Liver (tissue), 10 donors: ENCODE measurements at places on chromosomes 1 and 21.

DNA sequence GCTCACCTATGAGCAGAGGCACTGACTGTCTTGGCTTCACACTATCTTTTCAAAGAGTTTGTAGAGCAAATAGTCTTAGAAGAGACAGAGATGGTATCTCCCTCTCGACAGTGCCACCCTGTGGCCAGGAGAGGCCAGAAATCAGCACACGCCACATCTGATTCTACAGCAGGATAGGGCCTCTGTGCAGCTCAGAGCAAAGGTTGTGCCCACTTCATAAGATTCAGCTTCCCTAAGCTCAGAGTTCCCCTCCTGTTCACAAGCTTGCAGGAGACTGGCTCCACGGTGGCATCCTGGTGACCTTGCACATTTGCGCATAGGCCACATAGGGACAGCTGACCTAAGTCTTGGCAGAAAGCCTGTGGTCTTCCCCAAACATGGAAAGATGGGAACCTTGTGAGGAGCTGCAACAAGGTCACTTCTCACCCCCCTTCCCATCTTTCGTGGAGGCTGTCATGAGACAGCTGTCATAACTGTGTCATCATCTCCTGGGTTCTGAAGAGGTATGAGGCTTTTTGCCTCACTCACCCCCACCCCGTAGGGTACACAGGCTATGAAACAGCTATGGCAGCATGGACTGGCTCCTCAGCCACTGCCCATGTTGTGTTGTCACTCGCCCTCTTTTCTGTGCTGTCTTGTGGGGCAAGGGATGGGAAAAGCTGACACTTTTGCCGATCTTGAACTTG lies 3.0 kb downstream of the ITLN2 start:
- no peak overlapping the region for H3K4me3 ChIP-seq
- no peaks in the 10 kb centered on the region for H3K27me3 ChIP-seq
- peak; percentile 84 for DNase-seq
- H3K27ac ChIP-seq = no peak overlapping the region
- H3K36me3 ChIP-seq = no peaks in the 10 kb centered on the region
- no peaks in the 10 kb centered on the region for H3K4me1 ChIP-seq

- no peak overlapping the region for H3K27ac ChIP-seq
- no peak overlapping the region for H3K4me3 ChIP-seq
- no peaks in the 10 kb centered on the region for H3K36me3 ChIP-seq
- no peak for DNase-seq
- H3K4me1 ChIP-seq = peaks cover 10% of the 10 kb centered on the region
Observed at GRCh38 chr1:166947398-166948043, 27.8 kb downstream of the ILDR2 start.

GRCh38 chr1:172112576-172112975 lies 271.3 kb downstream of the DNM3 start:
- no peaks in the 10 kb centered on the region for H3K36me3 ChIP-seq
- DNase-seq = no peak
- H3K4me1 ChIP-seq = no peaks in the 10 kb centered on the region

DNA sequence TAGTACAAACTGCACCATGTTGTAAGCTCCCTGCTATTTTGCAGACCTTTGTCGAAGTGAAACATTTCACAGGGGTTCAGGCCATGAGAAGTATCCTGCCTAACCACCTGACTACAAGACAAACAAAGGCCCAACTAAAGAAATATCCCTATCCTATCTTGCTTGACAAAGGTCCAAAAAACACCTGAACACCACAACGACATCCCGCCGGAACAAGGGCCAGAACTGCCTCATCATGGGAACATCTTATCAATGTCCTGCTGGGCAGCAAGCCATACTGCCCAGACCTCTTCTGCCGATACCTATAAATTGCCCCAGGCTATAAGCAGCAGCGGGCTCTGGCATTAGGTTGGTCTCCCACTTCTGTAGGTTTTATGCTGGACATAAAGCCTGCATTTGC lies 12.3 kb downstream of the MYSM1 start:
- no peak for DNase-seq
- H3K27me3 ChIP-seq = no peaks in the 10 kb centered on the region
- no peak overlapping the region for H3K27ac ChIP-seq
- H3K4me3 ChIP-seq = no peak overlapping the region
- peaks cover 20% of the 10 kb centered on the region for H3K36me3 ChIP-seq
- no peaks in the 10 kb centered on the region for H3K4me1 ChIP-seq

GRCh38 chr1:91406773-91407389 lies 2.2 kb upstream of the HFM1 start:
- no peak overlapping the region for H3K4me3 ChIP-seq
- H3K36me3 ChIP-seq = no peaks in the 10 kb centered on the region
- peaks cover 8% of the 10 kb centered on the region for H3K4me1 ChIP-seq

GRCh38 chr1:11590395-11590794 lies 63.8 kb downstream of the FBXO2 start:
- no peaks in the 10 kb centered on the region for H3K4me1 ChIP-seq
- no peaks in the 10 kb centered on the region for H3K27me3 ChIP-seq
- H3K36me3 ChIP-seq = no peaks in the 10 kb centered on the region
- H3K27ac ChIP-seq = no peak overlapping the region
- DNase-seq = no peak

DNA sequence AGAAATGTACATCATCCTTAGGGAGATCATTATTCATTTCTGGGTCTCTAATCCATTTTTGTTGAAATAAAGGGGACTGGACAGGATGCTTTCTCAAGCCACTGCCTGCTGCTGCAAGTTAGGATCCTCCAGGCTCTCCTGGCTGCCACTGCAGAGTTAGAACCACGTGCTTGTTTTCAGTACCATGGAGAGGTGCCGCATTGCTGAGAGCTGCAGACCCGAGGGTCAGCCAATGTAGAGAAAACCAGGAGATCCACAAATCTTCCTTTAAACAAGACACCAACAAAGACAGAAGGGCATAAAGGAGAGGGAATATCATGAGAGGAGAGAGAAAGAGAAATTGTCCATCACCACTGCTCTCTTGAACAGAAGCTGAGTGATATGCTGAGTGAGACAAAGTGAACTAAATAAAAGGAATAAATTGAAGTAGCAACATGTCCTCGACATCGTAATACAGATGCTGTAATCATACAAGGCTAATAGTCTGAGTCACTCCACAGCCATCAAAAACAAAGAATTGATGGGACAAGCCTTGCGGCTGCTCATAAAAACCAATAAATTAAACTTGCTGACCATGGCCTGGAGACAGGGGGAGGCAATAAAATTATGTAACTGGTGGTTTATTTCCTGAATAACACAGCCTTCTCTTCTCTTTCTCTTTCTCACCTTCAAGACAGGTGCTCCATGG lies 255.7 kb downstream of the OMA1 start:
- H3K27ac ChIP-seq = no peak overlapping the region
- no peak overlapping the region for H3K4me3 ChIP-seq
- H3K4me1 ChIP-seq = no peaks in the 10 kb centered on the region
- no peaks in the 10 kb centered on the region for H3K27me3 ChIP-seq

- H3K27me3 ChIP-seq = no peaks in the 10 kb centered on the region
- no peak overlapping the region for H3K27ac ChIP-seq
- no peaks in the 10 kb centered on the region for H3K36me3 ChIP-seq
Observed at GRCh38 chr1:92854101-92854785, 22.4 kb downstream of the RPL5 start.

GRCh38 chr1:30090162-30090820 lies 633.1 kb downstream of the MATN1 start:
- no peak for DNase-seq
- H3K4me3 ChIP-seq = no peak overlapping the region
- H3K27ac ChIP-seq = no peak overlapping the region
- no peaks in the 10 kb centered on the region for H3K4me1 ChIP-seq
- no peaks in the 10 kb centered on the region for H3K27me3 ChIP-seq

- DNase-seq = peak; percentile 62
- H3K4me1 ChIP-seq = peaks cover under 1% of the 10 kb centered on the region
- no peaks in the 10 kb centered on the region for H3K27me3 ChIP-seq
- H3K4me3 ChIP-seq = no peak overlapping the region
Observed at GRCh38 chr1:43565600-43566360, 35.1 kb downstream of the PTPRF start.

GRCh38 chr1:164337885-164338284 lies 221.1 kb upstream of the PBX1 start:
- H3K27me3 ChIP-seq = no peaks in the 10 kb centered on the region
- H3K4me1 ChIP-seq = no peaks in the 10 kb centered on the region
- no peak for DNase-seq
- H3K36me3 ChIP-seq = no peaks in the 10 kb centered on the region
- H3K4me3 ChIP-seq = no peak overlapping the region
- H3K27ac ChIP-seq = no peak overlapping the region

GRCh38 chr1:42846257-42847110 lies at the start of gene ZNF691:
ZNF691 (plus strand) TSS chr1:42846613; CDS start chr1:42849659, 3,046 bp downstream.
- H3K27ac ChIP-seq = peak within 1 kb of the TSS; percentile 64
- H3K4me1 ChIP-seq = no peaks in the 10 kb centered on the region
- peak; percentile 85 for DNase-seq
- no peaks in the 10 kb centered on the region for H3K27me3 ChIP-seq
- H3K4me3 ChIP-seq = peak within 1 kb of the TSS; percentile 66
- H3K36me3 ChIP-seq = peaks cover 20% of the 10 kb centered on the region

- no peak for DNase-seq
- H3K27ac ChIP-seq = no peak overlapping the region
- H3K27me3 ChIP-seq = no peaks in the 10 kb centered on the region
- no peak overlapping the region for H3K4me3 ChIP-seq
Observed at GRCh38 chr1:225508538-225509375, 80.9 kb upstream of the LBR start.

DNA sequence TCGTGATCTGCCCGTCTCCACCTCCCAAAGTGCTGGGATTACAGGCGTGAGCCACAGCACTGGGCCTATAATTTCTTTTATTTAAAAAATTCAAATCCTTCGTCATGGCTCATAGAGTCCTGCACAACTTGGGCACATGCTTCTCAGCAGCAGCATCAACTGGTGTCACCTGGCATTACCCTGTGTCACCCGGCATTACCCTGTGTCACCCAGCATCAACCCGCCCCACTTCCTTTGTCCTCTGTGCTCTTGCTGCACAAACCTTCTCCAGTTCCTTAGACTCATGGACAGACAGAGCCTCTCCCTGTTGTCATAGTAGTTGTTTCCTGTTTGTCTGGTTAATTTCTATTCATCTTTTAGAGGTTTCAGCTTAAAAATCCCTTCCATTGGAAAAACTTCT lies 121.2 kb upstream of the SERBP1 start:
- H3K4me1 ChIP-seq = peaks cover 3% of the 10 kb centered on the region
- no peaks in the 10 kb centered on the region for H3K36me3 ChIP-seq
- H3K27ac ChIP-seq = peak overlapping the region; percentile 62
- H3K4me3 ChIP-seq = no peak overlapping the region
- no peaks in the 10 kb centered on the region for H3K27me3 ChIP-seq

- no peak overlapping the region for H3K4me3 ChIP-seq
- no peaks in the 10 kb centered on the region for H3K36me3 ChIP-seq
- DNase-seq = no peak
- H3K4me1 ChIP-seq = no peaks in the 10 kb centered on the region
Observed at GRCh38 chr1:231497629-231498152, 30.8 kb upstream of the TSNAX start.

DNA sequence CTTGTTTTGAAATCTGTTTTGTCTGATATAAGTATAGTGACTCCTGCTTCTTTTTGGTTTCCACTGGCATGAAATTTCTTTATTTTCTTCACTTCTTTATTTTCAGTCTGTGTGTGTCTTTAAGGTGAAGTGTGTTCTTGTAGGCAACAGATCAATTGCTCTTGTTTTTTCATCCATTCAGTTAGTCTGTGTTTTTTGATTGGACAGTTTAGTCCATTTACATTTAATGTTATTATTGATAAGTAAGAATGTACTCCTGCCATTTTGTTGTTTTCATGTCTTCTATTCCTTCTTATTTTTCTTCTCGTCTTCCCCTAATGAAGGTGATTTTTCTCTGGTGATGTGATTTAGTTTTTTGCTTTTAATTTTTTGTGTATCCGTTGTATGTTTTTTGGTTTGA lies 487.7 kb upstream of the PBX1 start:
- no peaks in the 10 kb centered on the region for H3K27me3 ChIP-seq
- H3K27ac ChIP-seq = no peak overlapping the region
- H3K36me3 ChIP-seq = no peaks in the 10 kb centered on the region
- no peak overlapping the region for H3K4me3 ChIP-seq

DNA sequence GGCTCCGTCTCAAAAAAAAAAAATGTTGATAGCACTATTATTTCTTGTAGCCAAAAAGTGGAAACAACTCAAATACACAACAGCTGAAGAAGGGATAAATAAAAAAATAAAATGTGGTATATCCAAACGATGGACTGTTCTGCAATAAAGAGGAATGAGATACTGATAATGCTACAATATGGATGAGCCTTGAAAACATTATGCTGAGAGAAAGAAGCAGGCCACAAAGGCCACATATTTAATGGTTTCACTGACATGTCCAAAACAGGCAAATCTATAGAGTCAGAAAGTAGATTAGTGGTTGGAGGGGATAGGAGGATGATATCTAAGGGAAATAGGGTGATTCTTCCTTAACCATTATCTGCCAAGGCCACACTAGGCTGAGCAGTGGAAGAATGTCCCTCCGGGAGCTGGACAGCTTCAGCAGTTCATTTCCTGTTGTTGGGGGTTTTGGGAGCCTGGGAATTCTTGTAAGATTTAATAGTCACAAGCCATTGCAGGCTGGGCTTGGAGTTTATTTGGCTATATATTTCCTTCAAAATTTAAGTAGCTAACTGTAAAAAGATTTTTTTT lies 53.5 kb downstream of the ST3GAL3 start:
- H3K27ac ChIP-seq = no peak overlapping the region
- peaks cover 1% of the 10 kb centered on the region for H3K36me3 ChIP-seq
- DNase-seq = no peak
- H3K27me3 ChIP-seq = no peaks in the 10 kb centered on the region
- no peak overlapping the region for H3K4me3 ChIP-seq

DNA sequence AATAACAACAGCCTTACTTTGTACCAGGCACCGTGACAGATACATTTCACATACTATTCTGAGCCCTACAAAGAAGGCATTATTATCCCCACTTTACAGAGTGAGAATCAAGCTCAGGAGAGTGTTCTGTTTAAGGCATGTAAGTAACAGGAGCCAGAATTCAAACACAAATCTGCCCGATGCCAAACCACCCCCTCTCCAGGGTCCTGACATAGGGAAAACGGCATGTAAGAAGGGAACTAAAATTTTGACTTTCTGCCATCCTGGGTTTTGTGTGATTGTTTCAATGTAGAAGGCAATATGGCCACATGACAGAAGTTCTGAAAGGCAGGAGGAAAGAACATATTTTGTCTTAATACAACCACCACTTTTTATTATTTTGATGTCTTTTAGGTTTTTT lies 5.5 kb downstream of the FUCA1 start:
- DNase-seq = no peak

GRCh38 chr1:198597690-198598430 lies 41.0 kb upstream of the PTPRC start:
- H3K4me3 ChIP-seq = no peak overlapping the region
- H3K27ac ChIP-seq = no peak overlapping the region
- no peaks in the 10 kb centered on the region for H3K27me3 ChIP-seq
- H3K36me3 ChIP-seq = no peaks in the 10 kb centered on the region
- H3K4me1 ChIP-seq = no peaks in the 10 kb centered on the region
- DNase-seq = no peak
